GM23338 (cell line): ENCODE measurements at places on chromosomes 11 and 22. TPM values are rescaled to one million over a fixed set of nuclear protein-coding genes. Genes with fewer than 3 reads are reported as not detected.

The CADM1 gene
- 16.5 and 18.0 TPM in 2 replicates for polyA plus RNA-seq

The DRICH1 gene
- not detected in 2 replicates for polyA plus RNA-seq

The AQP11 gene
- polyA plus RNA-seq: 3.4 and 4.1 TPM in 2 replicates

The RGL4 gene
- 0.07 and 0.16 TPM in 2 replicates for polyA plus RNA-seq

The SMDT1 gene
- 95.1 and 97.9 TPM in 2 replicates for polyA plus RNA-seq

The SYTL2 gene
- polyA plus RNA-seq: 3.0 and 3.4 TPM in 2 replicates

The OR56B4 gene
- not detected in 2 replicates for polyA plus RNA-seq

The SYT12 gene
- polyA plus RNA-seq: 0.92 TPM in 2 replicates

The MTCH2 gene
- polyA plus RNA-seq: 155 and 163 TPM in 2 replicates

The OR52I2 gene
- 0.03 TPM in 1 of 2 replicates, not detected in the other for polyA plus RNA-seq

The BARX2 gene
- polyA plus RNA-seq: not detected in 2 replicates

The F2 gene
- polyA plus RNA-seq: 0.31 TPM in 1 of 2 replicates, not detected in the other

The IGLL5 gene
- not detected in 2 replicates for polyA plus RNA-seq

The OR51B5 gene
- polyA plus RNA-seq: not detected in 2 replicates

The ST13 gene
- 208 and 238 TPM in 2 replicates for polyA plus RNA-seq

The RAPSN gene
- polyA plus RNA-seq: 0.23 and 0.59 TPM in 2 replicates

The SLC37A2 gene
- polyA plus RNA-seq: 0.40 and 0.61 TPM in 2 replicates

The CDHR5 gene
- not detected in 2 replicates for polyA plus RNA-seq

The PHOX2A gene
- 0.23 and 0.31 TPM in 2 replicates for polyA plus RNA-seq

The OR8U1 gene
- not detected in 2 replicates for polyA plus RNA-seq

The B4GALNT4 gene
- 49.9 and 53.5 TPM in 2 replicates for polyA plus RNA-seq

The CST6 gene
- polyA plus RNA-seq: 8.3 and 9.9 TPM in 2 replicates

The SCN3B gene
- 0.56 and 0.74 TPM in 2 replicates for polyA plus RNA-seq

The CABP4 gene
- polyA plus RNA-seq: not detected in 2 replicates

The PGGHG gene
- polyA plus RNA-seq: 18.1 and 24.9 TPM in 2 replicates

The RPLP2 gene
- 1,782 and 2,023 TPM in 2 replicates for polyA plus RNA-seq

The TUB gene
- 5.0 and 5.5 TPM in 2 replicates for polyA plus RNA-seq

The JRKL gene
- 3.3 and 3.8 TPM in 2 replicates for polyA plus RNA-seq

The OR51E2 gene
- not detected in 2 replicates for polyA plus RNA-seq

The NAALADL1 gene
- 8.0 and 11.1 TPM in 2 replicates for polyA plus RNA-seq

The STT3A gene
- polyA plus RNA-seq: 91.7 and 92.9 TPM in 2 replicates

The C11orf42 gene
- polyA plus RNA-seq: not detected in 2 replicates

The THAP7 gene
- polyA plus RNA-seq: 20.4 and 21.8 TPM in 2 replicates
